Fibroblast of skin of right biceps (primary cell): ENCODE measurements at places on chromosomes 2 and 18.

DNA sequence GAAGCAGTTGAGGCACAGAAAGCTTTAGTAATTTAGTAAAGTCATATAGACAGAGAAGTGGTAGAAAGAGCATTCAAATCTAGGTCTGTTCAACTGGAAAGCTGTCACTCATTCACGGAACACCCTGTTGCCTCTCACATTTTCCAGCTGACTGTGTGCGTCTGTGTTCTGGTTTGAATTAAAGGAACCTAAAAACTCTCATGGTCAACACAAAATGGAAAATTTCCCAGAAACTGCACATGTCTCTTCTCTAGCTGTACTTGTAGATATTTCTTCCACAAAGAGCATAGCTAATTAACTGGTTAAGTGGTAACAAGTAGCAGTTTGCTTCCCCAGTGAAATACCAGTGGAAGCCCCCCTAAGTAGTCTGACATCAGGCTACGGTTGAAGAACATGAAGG is 390.8 kb downstream of the TGIF1 start:
- no peak for DNase-seq

DNA sequence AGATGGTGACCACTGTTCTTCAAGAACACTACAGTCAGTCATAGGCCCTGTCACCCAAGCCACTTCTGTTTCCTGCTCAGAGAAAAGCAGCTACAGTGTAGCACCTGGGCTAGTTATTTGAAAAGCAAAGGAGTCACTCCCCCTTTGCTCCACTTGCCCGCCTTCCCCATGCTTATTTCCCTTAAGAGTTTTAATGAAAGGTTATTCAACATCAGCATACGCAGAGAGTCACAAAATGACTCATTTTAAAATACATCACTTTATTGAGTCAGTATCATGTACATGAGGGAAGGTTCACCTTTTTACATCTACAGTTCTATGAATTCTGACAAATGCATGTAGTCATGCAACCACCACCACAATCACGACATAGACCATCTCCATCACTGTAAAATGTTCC is 71.3 kb downstream of the TNFRSF11A start:
- no peak for DNase-seq

- no peak for DNase-seq
Measured at GRCh38 chr2:223959688-223960087, 2.4 kb downstream of the MRPL44 start.

DNA sequence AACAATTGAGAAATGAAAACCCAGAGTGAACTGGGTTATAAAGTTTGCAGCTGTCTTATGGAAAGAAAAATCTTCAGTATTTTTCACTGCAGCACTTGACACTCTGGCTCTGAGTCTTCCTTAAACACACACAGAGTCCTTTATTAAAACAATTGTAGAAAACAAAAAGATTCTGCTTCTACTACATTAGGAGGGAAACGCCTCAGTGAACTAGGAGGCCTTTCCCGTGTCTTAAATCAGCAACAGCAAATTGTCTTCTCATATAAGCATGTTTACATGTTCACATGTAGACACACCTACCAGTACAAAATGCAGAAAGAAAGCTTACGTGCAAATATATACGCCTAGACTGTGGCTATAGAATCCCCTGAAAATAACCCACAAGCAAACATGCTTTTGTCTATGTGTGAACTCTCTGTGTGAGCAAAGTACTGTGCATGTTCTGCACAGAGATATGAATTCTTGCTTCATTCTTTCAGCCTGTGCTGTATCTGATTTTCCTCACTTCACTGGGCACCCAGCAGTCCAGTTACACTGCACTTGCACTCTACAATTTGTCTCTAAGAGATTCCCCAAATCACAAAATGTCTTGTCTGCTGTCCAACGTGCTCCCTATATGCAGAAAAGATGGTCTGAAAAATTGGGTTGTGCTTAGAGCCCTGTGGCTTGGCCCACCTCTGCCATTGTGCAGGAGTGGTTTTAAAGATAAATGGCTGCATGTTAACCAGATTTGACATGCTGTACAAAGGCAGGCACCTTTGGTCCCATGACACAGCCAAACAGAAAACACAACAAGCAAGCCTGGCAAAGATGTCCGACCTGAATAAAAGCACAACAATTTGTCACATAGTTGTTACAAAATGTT is 24.5 kb downstream of the ZEB2 start:
- DNase-seq, result no peak

DNA sequence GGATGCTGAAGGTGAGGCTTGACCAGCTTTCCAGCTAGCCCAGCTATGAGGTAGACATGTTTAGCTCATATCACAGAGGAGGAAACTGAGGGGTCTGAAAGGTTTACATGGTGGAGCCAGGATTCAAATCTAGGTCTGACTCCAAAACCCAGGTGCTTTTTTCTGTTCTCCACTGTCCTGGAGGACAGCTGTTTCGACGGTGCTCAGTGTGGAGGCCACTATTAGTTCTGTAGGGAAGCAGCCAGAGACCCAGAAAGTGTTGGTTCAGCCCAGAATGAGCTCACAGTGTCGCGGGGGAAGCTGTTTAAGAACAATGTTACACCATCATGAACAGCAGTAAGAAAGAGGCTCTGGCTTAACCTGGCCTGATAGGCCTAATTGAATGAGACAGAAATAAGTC is 11.1 kb downstream of the PROC start:
- no peak for DNase-seq

- DNase-seq, result no peak
Measured at GRCh38 chr2:239575931-239576445, 175.2 kb upstream of the HDAC4 start.

GRCh38 chr18:79600141-79600540 is 79.5 kb upstream of the CTDP1 start:
- DNase-seq, result no peak

- no peak for DNase-seq
Measured at GRCh38 chr2:5330961-5331360, 361.2 kb upstream of the SOX11 start.
